ENCODE measurements at places on chromosomes 6 and 20.

DNA sequence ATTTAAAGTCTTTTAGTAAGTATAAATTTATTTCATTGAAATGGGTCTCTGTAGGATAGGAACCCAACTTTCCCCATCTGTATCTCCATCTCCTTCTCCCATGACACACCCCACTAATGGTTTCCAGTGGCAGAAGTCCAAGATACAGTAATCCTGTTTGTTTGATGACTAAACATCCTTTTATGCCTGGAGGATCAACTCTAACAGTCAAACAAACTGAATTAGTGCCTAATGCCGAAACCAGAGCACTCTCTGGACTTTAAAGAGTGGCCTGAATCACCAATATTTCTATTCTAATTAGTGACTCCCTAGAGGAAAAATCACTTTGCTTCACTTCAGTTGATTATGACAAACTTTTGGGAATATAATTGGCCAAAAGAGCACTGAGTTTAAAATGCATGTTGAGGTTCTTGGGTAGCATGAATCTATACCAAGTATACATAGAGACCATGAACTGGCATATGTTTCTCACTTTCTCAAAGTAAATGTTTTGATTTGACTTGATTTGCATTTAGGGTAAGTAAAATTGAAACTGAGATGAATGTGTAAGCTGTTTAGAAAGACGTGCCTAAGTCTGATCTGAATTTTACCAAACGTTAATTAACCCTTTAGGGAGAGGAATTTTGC, 776.4 kb upstream of the NRSN1 start:
- no peak for DNase-seq

- no peak for DNase-seq
Observed at GRCh38 chr6:154815938-154816820, 83.0 kb downstream of the SCAF8 start.

- no peak for DNase-seq
Observed at GRCh38 chr6:73564578-73565345, 43.9 kb upstream of the EEF1A1 start.

GRCh38 chr6:106674541-106675229, 45.3 kb downstream of the QRSL1 start:
- DNase-seq: no peak

DNA sequence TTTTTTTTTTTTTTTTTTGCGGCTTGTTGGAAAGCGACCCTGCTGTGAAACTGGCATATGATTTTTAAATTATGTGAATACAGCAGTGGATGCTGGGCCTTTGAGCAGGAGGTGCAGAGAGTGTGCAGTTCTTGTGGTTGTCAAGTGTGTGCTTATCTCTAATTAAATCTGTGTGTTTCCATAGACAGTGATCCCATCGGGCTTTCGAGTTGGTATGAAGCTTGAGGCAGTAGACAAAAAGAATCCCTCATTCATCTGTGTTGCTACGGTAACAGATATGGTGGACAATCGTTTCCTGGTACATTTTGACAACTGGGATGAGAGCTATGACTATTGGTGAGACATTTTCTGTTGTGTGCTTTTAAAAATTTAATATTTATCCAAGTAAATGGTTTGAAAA, 52.4 kb downstream of the L3MBTL3 start:
- no peak for DNase-seq

DNA sequence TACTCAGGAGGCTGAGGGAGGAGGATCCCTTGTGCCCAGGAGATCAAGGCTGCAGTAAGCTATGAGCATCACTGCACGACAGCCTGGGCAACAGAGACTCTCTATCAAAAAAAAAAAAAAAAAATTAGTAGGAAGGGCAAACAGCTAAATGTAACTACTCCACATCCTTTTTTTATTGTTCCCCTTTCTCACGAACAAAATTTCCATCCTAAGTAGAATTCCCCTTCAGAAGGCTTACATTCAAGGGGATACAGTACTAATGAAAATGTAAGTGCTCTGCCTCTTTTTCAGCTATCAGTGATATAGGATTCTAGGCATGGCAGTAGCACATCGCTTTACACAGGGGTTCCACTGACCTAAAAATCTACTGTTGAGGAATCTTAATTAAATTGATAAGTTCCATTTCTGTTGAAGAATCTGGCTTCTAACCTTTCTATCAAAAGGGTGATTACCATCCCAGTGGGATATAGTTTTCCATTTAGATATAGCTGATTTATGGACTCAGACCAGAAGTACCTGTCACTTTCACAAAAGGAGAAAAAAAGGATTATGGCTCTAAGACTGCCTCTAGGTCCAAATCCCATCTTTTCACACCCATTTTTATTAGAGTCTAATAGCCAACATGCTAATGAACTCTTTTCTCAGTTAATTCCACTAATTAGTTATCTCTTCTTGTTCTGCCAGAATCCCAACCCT, 2.6 kb downstream of the B4GALT5 start:
- DNase-seq: no peak

- no peak for DNase-seq
Observed at GRCh38 chr6:154872542-154873114, 122.5 kb upstream of the TIAM2 start.

- DNase-seq: no peak
Observed at GRCh38 chr6:12595161-12595811, 121.3 kb upstream of the PHACTR1 start.

DNA sequence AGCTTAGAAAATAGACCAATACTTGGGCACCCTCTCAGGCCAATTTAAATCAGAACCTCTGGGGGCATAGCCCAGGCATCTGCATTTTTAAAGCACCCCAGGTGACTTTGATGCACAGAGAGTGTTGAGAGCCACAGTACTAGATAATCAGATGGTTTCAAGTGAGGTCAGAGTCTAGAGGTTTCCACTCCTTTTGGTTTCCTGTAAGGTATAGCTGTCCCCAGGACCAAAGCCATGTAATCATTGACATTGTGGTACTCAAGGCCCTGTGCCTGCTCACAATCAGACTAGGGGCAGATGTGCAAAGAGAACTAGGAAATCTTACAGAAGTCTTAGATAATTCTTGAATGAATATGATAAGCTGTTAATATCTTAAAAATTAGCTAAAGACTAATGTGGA, 9.1 kb downstream of the FILIP1 start:
- DNase-seq: no peak

- DNase-seq: no peak
Observed at GRCh38 chr20:58109918-58110635, 118.4 kb downstream of the ANKRD60 start.

- DNase-seq: no peak
Observed at GRCh38 chr6:122789182-122790027, at the start of gene SMPDL3A. SMPDL3A (plus strand) TSS chr6:122789258; CDS start chr6:122789347, 89 bp downstream.

Measured in stimulated activated CD8-positive, alpha-beta memory T cell treated with anti-CD3 and anti-CD28 coated beads, Interleukin-12 subunit alpha, Interleukin-12 subunit beta, amount 100 ng/mL, for 1 hour (primary cell).